ENCODE measurements at places on chromosomes 3 and 15.

DNA sequence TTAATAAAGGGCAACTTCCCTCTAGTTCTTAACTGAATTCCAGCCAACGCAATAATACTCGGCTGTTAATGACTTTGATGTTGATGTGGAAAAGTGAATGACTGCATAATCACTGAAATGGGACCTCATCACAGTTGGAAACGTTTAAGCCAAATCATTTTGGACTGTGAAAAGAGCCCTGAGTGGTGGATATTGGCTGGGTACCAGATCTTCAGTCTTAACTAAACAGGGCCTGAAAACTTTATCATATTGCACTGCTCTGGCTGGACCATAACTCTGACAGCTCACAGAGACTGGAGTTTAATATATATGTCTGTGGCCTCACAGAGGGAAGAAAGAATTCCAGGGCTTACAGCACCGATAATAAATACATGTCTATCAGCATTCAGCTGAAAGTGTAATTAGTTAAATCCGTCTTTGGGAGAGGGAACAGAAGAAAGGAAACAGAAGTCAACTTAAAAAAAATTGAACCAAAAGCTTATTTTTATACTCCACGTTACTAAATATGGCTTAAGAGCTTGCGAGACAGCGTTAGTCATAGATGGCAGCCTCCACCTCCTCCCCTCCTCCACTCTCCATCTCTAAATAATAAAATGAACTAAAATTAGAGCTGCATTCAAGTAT is 222.3 kb upstream of the CDIN1 start:
- DNase-seq, result no peak

- DNase-seq, result no peak
These were observed 35.6 kb upstream of the NDUFB4 start for GRCh38 chr3:120560304-120561250.

- no peak for DNase-seq
These were observed 2.5 kb downstream of the NKTR start for GRCh38 chr3:42602961-42603360.

- no peak for DNase-seq
These were observed 35.6 kb downstream of the AGBL1 start for GRCh38 chr15:86115145-86115801.

- DNase-seq, result no peak
These were observed 57.6 kb upstream of the ATP11B start for GRCh38 chr3:182735672-182736071.

- DNase-seq, result no peak
These were observed 4.6 kb downstream of the UNC13C start for GRCh38 chr15:53982876-53983275.

GRCh38 chr3:173584093-173584837 is 186.7 kb downstream of the NLGN1 start:
- no peak for DNase-seq

- DNase-seq, result no peak
These were observed 655.8 kb downstream of the AGBL1 start for GRCh38 chr15:86735247-86736040.

- peak; percentile 62 for DNase-seq
These were observed 255.5 kb downstream of the UACA start for GRCh38 chr15:70507772-70508371.

DNA sequence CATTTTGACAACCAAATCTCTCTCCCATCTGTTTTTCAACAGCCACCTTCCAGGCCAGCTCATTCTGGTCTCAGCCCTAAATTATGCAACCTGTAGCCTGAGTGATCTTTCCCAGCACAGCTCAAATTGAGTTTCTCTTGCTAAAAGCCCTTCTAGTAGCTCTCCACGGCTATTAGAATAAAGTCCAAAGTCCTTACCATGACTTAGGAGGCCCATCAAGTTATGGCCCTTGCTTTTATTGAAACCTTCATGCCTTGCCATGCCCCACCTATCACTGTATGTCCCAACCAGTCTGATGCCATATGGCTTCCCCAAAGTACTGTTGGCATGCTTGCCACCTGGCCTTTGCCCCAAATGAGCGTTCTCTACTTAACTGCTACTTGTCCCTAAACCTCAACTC is 303.5 kb upstream of the GADL1 start:
- no peak for DNase-seq

- peak; percentile 56 for DNase-seq
These were observed 17.9 kb downstream of the CP start for GRCh38 chr3:149203758-149204157.

GRCh38 chr15:68114840-68115239 is 60.7 kb downstream of the PIAS1 start:
- no peak for DNase-seq

DNA sequence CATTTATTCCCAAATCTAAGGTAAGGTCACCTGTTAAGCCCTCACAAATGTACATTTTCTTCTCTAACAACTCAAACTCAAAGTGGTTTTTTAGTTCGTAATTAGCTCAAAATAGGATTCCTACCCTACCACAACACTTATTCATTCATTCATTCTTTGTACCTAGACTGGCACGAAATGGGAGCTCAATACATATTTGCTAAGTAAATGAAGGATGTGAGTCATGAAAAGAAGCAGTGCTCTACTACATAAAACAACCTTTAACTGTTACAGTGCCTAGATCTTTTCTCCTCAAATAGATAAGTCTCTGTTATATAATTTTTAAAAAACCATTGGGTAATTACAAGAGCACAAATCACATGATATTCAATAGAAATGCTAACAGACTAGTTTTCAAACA is 13.1 kb downstream of the RSL24D1 start:
- DNase-seq, result no peak

GRCh38 chr3:159166899-159167586 is 365.2 kb downstream of the MFSD1 start:
- no peak for DNase-seq

GRCh38 chr15:57485869-57486268 is 105.8 kb upstream of the MYZAP start:
- no peak for DNase-seq

- no peak for DNase-seq
These were observed 56.8 kb downstream of the WNT7A start for GRCh38 chr3:13822871-13823585.

DNA sequence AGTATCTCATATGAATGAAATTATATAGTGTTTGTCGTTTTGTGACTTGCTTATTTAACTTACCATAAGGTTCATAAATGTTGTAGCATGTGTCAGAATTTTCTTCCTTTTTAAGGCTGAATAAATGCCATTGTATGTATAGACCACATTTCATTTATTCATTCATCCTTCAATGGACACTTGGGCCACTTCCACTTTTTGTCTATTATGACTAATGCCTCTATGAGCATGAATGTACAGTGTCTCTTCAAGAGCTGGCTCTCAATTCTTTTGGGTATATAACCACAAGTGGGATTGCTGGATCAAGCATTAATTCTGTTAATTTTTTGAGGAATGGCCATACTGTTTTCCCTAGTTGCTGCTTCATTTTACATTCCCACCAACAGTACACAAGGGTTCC is 156.1 kb downstream of the VPS8 start:
- DNase-seq, result no peak

DNA sequence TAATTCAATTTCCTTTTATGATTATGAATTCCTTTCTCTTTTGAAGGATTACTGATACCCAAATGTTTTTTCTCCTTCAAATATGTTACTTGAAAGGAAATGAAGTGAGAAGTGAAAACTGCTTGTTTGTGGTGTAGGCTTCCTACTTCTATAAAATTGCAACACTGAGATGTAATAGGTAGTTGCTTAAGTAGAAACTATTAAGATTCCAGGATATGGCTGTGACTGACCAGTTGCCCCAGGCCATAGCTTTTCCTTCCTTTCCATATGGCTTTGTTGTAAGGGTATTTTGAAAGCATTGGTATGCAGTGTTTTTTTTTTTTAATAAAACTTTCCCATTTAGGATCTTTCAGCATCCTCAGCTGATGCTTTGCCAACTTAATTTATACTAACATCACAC is 28.5 kb downstream of the DNAJC13 start:
- no peak for DNase-seq

DNA sequence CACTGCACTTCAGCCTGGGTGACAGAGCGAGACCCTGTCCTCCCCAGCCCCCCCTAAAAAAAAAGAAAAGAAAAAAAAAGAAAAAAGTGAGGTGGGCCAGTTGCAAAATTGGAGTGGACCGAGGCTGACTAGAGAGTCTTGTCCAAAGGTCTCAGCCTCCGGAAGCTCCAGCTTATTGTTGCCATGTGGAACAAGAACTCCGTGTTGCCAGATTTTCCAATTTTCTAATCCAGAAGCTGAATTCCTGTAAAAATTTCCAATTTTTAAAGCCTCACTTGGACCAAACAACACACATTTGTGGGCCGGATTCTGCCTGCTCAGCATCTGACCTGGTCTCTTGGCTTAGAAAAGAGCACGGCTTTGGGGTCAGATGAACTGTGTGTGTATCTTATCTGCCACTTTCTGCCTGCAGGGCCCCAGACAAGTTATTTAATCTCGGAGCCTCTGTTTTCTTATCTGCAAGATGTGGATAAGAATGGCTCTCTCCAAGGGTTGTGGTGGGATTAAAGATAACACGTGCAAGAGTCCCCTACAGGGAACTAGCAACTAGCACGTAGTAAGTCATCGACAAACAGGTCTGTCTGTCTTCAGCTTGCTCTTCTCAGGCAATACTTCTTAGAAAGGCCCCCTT is 73.7 kb upstream of the TLE3 start:
- no peak for DNase-seq

GRCh38 chr15:51580385-51580784 is 42.2 kb downstream of the DMXL2 start:
- no peak for DNase-seq

- DNase-seq, result peak; percentile 17
These were observed 49.8 kb upstream of the SLC4A7 start for GRCh38 chr3:27533718-27534573.

DNA sequence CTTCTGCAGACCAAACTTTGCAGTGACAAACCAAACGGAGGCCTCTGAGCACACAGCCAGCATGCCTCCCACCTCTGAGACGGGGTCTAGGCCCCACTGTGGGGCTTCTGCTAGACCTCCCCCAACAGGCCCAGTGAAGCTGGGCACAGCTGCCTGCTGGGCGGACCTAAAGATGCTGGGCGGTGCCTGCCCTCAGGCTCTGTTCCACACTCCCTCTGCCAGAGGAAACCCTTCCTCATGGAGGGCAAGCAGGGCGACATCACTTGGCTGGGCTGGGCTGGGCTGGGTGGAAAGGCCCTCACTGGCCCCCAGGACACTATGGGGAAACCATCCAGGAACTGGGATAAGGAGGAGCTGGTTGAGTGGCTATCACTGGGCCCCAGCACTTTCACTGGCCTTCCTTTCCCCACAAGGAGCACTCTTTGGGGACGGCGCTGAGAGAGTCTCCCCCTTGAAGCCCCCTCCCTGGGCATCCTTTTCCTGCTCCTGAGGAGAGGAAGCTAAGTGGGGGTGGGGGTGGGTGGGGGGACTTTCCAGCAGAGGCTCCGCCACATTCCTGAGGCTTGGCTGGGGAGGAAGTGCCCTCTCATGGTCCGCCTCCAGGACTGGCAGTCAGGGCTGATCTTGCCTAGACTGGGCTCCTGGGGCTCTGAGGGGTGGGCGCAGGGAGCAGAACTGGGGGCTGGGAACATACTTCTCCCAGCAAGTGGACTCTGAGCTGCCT is 98.1 kb upstream of the HACD2 start:
- DNase-seq, result no peak

DNA sequence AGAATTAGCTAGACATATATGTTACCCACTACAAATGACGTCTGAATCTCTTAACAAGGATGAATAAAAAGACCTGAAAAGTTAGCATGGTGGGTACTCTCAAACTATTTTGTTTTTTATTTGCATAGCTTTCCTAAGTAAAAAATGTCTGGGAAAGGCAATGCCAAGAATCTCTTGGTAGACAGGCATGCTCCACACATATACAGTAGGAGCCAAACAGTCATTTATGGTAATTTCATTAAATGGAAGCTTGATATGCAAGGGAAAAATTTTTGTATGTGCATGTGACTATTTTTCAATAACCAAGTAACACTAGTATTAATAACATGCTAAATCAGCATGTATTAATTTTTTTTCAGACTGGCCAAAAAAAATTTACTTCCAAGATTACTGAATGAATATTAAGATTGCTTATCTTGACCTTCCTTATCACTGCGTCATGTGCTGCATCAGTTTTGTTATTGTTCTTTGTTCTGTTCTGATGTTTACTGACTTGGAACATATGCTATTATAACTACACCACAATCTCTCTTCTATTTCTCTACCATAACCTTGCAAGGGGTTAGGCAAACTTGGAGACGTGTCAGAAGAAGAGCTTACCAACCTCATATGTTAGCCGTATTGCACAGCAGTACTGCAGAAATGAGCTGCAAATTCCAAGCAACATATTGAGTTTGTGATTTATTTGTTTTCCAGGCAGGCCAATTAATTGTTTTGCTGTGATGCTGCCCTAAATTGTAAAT is 255.3 kb downstream of the RBMS3 start:
- DNase-seq, result no peak

DNA sequence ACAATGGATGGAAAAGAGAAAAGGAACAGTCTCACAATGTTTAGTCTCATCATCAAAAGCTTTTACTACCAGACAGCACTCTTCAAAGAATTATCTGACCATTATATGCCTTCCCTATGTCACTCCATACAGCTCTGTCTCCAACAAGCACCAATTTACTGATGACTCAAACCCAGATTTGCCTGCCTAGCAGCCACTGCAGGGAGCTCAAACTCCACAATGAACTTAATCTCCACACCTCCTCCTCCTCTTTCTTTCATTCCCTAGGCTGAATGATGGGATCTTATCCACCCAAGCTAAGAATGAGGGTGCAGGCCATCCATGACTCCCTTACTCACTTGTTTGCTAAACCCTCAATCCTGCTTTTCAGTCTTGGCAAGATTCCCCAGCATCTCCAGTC is 45.5 kb downstream of the NBEAL2 start:
- DNase-seq, result no peak

GRCh38 chr3:15726043-15726442 is 71.7 kb downstream of the ANKRD28 start:
- no peak for DNase-seq

DNA sequence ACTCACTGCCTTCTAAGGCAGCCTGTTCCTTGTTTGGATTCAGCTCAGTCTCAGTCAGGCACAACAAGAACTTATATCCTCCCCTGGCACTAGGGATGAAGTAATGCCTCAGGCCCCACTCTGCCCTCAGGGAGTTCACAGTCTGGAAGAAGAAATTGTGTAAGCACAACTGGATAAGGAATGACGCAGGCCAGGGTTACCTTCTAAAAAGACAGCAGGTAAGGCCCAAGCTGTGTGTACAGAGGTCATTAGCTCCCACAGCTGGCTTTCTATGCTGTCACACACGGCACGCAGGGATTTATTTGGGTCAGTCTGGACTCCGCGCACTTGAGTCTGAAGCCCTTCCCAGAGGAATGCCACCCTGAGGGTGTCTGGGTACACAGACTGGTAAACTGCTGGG is 82.9 kb downstream of the IQSEC1 start:
- DNase-seq, result no peak

GRCh38 chr3:112931736-112932521 is 43.0 kb downstream of the CD200R1 start:
- no peak for DNase-seq

- DNase-seq, result no peak
These were observed 245.6 kb upstream of the PEX5L start for GRCh38 chr3:180282386-180282785.

DNA sequence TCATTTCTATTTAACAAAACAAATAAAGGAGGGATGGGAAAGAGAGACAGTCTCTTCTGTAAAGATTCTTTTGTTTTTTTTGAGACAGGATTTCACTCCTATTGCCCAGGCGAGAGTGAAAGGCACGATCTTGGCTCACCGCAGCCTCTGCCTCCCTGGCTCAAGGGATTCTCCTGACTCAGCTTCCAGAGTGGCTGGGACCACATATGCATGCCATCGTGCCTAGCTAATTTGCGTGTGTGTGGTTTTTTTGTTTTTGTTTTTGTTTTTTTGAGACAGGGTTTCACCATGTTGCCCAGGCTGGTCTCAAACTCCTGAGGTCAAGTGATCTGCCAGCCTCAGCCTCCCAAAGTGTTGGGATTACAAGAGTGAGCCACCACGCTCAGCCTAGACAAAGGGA is 23.3 kb downstream of the STAG1 start:
- no peak for DNase-seq
